ENCODE measurements at places on chromosomes 5 and 9.
A peak's percentile ranks its signal among the peaks of the same experiment; 100 is the strongest.

DNA sequence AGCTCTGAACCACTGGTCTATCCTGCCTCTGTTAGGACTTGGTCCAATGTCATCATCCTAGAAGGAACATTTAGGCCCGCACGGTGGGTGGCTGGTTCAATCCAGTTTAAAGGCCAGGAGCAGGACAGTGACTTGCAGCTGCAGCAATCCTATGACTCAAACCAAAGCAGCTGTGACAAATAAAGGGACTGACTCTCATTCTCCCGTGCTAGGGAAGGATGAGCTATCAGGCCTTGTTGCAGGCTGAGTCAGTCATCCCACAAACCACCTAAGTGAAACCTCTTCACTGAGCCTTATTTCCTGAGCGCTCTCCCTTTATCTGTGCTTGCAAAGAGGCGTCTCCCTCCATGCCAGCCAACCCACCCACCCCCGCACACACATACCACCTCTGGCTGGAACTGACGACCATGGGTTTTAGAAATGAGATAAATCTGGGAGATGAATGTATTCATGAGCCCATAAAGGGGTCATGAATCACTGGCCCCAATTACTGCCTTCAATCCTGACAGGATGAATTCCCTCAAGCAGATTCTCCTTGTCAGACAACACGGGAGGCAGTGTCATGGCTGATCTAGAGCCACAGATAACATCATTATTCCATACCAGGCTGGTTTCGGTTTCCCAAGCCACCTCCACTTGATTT, 93.4 kb downstream of the KCNIP1 start:
- peak; percentile 93 for ATAC-seq

GRCh38 chr5:75362474-75362975, 25.5 kb downstream of the HMGCR start:
- no peak for ATAC-seq

DNA sequence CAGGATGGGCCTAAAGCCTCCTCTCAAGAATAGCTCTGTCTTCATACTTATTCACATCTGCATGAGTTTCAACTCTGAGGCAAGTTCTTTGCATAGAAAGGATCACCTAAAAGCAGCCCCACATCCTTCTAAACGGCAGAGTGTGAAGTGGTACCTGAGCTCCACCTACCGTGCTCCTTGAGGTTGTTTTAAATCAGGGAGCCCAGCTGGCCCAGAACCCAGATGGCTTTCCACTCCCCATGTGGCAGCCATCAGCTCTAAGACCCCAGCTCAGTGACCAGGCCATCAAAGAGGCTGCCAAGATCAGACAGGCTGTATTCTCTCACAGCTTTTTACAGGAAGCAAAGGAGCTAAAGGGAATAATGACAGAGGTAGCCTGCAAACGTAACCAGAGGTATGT, 299.3 kb downstream of the RASEF start:
- no peak for ATAC-seq

- no peak for ATAC-seq
These were observed 41.2 kb upstream of the SVEP1 start for GRCh38 chr9:110620726-110621125.

DNA sequence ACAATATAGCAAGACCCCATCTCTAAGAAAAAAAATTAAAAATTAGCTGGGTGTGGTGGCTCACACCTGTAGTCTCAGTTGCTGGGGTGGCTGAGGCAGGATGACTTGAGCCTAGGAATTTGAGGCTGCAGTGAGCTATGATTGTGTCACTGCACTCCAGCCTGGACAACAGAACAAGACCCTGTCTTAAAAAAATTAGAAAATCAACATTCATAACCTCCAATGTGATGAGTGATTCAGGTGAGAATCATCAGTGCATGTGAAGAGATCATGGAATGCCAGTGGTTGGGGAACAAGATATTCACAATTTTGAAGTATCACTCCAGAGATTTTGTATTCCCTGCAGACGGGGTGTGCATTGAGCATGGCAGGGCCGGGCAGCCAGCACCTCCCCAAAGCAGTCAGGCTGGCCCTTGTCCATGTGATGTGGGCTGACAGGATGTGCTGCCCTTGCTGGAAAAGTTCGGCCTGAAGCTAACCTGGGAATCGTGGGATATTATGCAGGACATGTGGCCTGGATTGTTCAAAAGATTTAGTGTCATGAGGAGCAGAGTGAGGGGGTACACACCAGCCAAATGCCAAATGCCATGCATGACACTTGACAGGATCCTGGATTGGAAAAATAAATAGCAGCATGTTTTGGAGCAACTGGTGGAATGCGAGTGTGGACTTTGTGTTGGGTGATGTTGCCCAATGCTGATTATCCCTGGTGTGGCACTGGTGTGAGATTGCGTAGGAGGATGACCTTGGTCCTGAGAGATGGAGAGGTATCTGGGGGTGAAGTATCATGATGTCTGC, 189.0 kb downstream of the RGS3 start:
- ATAC-seq = no peak

DNA sequence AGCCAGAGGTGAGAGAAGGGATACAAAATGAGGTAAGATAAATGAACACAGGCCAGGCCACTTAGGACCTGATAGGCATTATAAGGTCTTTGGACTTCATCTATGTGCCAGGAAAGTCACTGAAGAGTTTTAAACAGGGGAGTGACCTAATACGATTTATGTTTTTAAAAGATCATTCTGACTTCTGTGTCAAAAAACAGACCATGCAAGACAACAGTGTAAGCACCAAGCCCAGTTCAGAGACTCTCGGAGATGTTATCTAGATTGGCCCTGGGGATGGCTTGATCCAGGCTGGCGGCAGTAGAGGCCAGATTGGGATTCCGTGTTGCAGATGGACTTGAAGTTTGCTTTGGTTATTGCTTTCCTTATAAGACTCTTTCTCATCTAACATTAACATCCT, 43.0 kb upstream of the DPYSL3 start:
- ATAC-seq = no peak

GRCh38 chr5:5264727-5265126, 124.6 kb downstream of the ADAMTS16 start:
- ATAC-seq = no peak

DNA sequence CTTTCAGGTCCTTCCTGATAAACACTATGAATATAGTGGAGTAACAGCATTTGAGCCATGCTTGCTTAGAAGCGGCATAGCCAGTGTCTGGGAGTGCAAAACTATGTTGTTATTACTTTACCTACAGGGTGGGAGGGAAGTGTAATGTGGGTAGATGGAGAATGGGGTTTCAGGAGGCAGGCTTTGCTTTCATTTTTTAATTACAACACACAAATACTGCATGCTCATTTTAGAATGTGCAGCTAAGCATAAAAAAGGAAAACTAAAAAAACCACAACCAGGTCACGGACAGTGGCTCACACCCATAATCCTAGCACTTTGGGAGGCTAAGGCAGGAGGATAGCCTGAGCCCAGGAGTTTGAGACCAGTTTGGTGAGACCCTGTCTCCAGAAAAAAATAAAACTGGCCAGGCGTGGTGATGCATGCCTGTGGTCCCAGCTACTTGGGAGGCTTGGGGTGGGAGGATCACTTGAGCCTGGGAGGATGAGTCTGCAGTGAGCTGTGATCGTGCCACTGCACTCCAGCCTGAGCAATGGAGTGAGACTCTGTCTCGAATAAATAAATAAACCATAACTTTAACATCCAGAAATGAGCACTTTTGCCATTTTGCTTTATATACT, 20.2 kb downstream of the HAVCR1 start:
- ATAC-seq = peak; percentile 21

- no peak for ATAC-seq
These were observed 165.5 kb downstream of the OLFM1 start for GRCh38 chr9:135252980-135253304.

GRCh38 chr9:72415163-72415562, 50.2 kb upstream of the ZFAND5 start:
- ATAC-seq = peak; percentile 54

- no peak for ATAC-seq
These were observed 4.8 kb downstream of the HK3 start for GRCh38 chr5:176894298-176894697.

DNA sequence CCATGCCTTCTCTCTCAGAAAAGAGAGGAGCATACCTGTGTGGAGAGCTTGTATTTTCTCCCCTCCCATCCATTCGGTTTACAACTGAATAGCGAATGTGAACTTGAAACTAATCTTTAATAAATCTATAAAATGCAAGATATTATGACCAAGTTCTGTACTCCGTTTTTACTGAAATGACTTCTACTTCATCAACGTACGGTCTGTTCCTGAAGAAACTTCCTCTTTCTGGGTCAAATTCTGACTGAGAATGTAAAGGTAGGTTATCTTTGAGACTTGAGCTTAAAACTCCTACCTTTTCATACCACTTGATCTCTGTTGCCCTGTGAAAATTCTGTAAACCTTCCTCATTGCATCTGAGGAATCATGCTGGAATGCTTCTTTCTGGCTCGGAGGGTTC, 4.2 kb upstream of the CTNNAL1 start:
- no peak for ATAC-seq

DNA sequence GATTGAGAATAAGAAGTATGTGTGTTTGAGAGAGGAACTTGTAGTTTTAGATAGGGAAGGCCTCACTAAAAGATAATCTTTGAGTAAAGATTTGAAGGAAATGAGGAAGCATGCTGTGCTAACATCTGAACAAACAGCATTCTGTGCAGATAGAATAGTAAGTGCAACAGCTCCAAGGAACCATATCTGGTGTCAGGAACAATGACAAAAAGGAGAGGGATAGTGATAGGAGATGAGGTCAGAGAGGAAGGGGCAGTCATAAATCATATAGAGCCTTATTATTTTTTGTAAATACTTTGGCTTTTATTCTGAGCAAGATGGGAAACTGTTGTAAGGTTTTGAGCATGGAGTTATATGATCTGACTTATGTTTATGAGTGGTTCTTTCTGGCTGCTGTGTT, 3.8 kb downstream of the MRPL22 start:
- no peak for ATAC-seq

GRCh38 chr9:68995776-68996175, 18.1 kb downstream of the PRKACG start:
- no peak for ATAC-seq

DNA sequence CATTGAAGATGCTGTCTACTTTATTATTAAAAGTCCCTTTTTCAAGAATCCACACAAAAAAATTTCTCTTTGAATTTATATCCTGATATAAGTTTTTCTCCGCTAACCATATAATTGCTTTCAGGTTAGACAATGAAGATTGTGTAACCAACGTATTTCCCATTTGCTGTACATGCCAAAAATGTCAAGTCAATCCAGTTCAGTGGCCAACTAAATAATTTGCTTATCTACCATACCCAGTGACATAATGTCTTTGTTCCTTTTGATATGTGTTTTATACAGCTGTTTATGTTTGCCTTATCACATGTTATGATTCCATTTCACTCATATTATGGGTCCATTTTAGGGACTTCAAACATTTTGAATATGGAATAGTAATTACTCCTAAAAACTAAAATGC, 349.9 kb downstream of the EFNA5 start:
- ATAC-seq = no peak

GRCh38 chr9:87766697-87767096, 40.8 kb downstream of the CTSL start:
- ATAC-seq = peak; percentile 63

DNA sequence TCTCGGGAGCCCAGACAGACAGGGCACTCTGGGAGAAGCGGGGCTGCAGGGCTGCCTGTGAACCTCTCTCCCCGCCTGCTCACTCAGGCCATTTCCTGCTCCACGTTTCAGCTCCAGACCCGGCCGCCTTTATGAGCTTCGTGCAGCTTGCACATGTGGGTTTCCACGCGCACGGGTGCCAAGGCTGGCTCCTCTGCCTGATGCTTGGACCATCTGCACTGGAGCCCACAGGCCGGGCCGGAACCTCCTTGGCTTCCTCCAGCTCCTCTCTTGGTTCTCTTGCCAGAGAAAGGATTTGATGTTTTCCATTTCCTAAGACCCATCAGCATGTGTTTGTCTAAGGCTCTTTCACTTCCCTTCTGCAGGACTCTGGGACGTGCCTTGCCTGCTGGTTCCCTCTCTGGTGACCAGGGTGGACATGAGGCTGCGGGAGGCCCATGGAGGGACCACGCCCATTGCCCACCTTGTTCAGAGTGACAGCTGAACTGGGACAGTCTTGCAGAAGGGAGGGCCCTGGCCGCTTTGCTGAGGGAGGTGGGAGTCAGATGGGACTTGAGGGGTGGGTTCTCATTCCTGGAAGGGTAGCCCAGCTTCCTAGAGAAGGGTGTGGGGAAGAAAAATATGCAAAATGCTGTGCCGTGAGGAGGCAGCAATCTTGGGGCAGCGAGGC, 23.3 kb upstream of the COL5A1 start:
- ATAC-seq = no peak

GRCh38 chr9:125284855-125285254, 23.2 kb downstream of the GAPVD1 start:
- ATAC-seq = no peak

GRCh38 chr5:172679628-172680212, 38.7 kb downstream of the NEURL1B start:
- no peak for ATAC-seq

DNA sequence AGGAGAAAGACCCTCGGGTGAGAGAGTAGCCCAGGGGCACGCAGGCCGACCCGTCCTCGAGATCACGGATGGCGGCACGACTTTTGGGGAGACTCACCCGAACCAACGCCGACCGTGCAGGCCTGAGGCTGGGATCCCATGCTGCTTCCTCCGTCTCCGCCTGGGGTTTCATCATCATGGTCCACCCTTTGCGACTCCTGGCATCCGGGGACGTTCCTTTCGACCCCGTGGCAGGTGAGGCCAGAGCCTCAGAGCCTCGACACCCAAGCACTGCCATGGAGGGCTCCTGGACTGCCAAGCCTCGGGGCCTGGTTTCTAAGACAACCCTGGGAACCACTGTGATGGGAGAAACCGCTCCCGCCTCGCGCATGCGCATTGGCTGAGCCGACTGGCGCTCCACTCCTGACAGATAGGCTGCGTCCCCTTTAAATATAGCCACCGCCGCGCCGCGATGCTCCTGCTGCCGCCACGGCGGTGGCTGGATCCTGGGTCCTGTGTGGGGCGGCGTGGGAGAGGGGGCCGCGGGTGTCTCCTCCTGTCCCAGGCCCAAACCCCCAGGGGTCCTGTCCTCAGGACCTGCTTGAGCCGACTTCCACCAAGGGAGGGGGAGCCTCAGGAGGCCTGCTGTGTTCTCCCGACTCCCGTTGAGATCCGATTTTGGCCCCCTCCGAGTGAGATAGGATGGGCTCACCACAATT, 481.6 kb downstream of the SPATA31A7 start:
- no peak for ATAC-seq

DNA sequence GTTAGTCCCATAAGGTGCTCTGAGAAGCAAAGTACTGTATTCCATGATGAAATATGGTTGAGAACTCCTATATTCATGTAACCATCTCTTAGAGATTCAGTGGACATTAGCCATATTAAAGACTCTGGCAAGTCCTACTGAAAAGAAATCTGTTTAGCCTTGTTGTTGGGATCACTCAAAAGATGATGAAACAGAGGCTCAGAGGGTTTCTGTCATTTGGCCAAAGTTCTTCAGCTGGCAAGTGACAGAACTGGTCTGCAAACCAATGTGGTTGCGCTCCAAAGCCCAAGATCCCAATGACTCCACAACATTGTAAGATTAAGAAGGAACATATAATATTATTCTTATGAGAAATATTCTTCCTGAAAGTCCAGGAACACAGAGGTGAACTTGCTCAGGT, 462.9 kb downstream of the ACTL7B start:
- no peak for ATAC-seq

GRCh38 chr5:35186749-35187148, 43.5 kb downstream of the PRLR start:
- ATAC-seq = no peak
